Lung (tissue), 17 donors: ENCODE measurements at places on chromosomes 5 and 9. TPM values are rescaled to one million over a fixed set of nuclear protein-coding genes. Genes with fewer than 3 reads are reported as not detected.
A peak's percentile ranks its signal among the peaks of the same experiment; 100 is the strongest.

PDLIM4 gene
- total RNA-seq, result 13.8 TPM

DNA sequence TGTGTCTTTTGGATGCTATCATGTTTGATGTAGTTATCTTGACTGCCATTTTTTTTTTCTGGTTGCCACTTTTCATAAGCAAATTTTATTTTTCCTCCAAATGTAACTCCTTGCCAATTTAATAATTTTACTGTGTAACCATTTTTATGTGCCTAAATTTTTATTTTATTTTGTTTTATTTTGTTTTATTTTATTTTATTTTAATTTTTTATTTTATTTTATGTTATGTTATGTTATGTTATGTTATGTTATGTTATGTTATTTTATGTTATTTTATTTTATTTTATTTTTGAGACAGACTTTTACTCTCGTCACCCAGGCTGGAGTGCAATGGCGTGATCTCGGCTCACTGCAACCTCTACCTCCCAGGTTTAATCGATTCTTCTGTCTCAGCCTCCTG, 107.8 kb upstream of the DHFR start:
- no peak for DNase-seq

GFI1B gene
- 0.25 TPM for total RNA-seq

DNA sequence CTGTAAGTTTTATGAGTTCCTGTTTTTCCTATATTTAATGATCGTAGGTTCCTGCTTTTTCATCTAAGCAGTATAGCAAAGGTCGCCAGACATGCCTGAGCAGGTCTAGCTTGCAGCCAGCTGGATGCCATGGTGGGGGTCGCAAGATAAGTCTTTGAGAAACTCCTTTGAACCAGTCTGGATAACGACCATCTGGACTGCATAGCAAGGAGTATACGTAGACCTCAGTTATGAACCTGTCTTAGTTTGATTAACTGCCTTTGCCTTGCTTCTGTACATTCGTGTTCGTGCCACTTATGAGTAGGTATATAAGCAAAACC, 8.4 kb upstream of the SPATA31E1 start:
- no peak for DNase-seq

- peak; percentile 87 for DNase-seq
Observed at GRCh38 chr5:80238778-80239679, 16.8 kb downstream of the SERINC5 start.

DNA sequence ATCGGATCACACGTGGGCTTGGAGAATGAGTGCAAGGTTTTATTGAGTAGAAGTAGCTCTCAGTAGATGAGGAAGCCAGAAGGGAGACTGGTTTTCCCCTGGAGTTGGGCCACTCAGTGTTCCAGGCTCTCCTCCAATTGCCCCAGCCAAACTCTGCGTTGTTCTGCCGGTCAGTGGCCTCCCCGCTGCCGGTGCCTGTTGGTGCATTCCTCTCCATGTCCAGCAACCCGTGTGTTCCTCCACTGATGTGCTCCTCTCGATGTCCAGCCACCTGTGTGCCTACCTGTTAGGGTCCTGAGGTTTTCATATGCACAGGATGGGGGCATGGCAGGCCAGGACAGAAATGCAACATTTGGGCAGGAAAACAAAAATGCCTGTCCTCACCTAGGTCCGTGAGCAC, 888.0 kb upstream of the PTPRD start:
- no peak for DNase-seq

DNA sequence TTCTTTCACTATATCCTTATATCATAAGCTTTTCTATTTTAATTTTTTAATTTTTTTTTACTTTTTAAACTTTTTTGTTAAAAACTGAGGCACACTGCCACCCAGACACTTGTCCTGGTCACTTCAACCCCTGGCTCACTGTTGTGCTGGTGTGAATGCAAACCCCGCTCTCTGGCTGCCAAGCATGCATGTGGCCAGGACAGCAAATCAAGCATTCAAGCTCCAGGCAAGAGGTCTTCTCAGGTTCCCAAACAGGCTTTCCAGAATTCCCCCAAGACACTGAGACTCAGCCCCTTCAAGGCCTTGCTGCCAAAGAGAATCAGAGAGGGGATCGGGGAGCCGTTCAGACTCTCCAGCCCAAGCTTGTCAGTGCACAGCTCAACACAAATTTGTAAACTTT, 139.9 kb downstream of the FANCC start:
- no peak for DNase-seq

GRCh38 chr9:114501796-114502682, 3.2 kb downstream of the WHRN start:
- peak; percentile 64 for DNase-seq

- DNase-seq, result no peak
Observed at GRCh38 chr5:135147294-135148090, 113.5 kb upstream of the PITX1 start.

ACOT12 gene
- not detected for total RNA-seq

IFNK gene
- total RNA-seq, result not detected

- no peak for DNase-seq
Observed at GRCh38 chr5:55900068-55900467, 48.9 kb downstream of the IL31RA start.

GRCh38 chr5:142821733-142822487, 51.7 kb downstream of the ARHGAP26 start:
- DNase-seq, result no peak

ECM2 gene
- 63.1 TPM for total RNA-seq

SYK gene
- 22.3 TPM for total RNA-seq

DNA sequence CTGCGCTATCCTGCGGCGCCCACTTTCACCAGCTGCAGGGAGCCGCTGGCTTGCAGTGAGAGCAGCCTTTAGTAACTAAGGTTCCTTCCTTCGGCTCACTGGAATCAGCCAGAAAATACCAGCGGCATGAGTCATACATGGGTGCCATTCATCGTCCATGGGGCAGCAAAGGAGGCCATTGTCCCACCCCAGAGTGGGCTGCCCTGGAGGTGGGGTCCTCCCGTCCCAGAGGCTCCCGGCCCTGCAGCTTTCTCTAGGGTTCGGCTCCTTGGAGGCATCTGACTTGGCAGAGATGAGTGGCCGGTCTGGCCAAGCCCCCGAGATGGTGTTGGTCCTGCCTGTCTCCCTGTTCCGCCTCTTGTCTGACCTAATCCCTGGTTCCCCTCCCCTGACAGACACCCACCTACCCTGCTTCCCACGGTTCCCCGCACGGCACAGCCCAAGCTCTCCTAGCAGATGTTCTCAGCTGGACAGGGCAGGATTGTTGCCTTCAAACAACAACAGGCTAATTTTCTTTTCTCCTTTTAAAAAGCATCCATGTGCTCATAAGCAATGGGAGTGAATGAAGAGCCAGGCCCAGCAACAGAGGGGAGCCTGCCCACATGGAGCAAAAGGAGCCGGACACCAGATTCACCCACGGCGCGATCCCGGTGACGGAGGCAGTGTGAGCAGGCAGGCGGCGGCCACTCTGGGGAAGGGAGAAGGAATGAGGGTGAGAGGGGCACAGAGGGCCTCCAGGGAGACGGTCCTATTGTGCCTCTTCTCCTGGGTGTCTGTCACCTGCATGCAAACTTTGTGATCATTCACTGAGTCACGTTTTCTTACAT, 97.0 kb upstream of the COL5A1 start:
- DNase-seq, result peak; percentile 66

- no peak for DNase-seq
Observed at GRCh38 chr9:21661626-21662025, 140.8 kb upstream of the MTAP start.

NFIL3 gene
- total RNA-seq, result 37.0 TPM

DNA sequence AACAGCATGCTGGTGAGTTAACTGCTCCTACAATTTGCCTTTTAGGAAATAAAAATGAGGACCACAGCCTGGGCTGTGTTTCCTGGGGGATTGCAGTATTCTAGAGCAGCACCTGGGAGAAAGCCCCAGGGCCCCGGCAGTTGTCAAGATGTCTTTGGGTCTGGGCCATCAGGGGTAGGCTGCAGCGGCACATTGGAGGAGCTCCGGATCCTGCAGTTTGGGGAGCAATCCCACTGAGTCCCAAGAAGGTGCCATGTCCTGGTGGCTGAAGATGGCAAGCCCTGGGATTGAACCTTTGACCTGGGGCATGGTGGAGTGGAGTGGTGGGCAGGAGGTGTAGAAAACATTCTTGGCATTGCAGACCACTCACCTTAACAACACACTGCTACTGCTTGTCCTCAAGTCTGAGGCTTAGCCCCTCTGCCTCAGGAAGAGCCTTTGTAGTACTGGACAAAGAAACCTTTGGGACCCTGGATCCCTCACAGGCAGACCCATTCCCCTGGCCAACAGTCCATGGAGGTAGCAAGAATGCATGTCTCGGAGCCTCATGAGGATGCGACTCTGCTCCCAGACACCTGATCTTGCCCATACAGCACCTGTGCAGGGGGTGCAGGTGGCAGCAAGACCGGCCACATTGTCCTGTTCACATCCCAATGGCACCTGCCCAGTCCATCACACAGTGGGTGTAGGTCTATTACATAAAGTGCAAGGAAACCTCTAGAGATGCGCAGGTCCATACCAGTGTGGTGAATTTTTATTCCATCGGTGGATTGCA, 159.1 kb upstream of the IRX2 start:
- DNase-seq, result no peak

- no peak for DNase-seq
Observed at GRCh38 chr5:18507114-18507513, 872.9 kb downstream of the TAF11L14 start.

- DNase-seq, result no peak
Observed at GRCh38 chr5:168749391-168750100, 170.4 kb upstream of the PANK3 start.

GRCh38 chr9:93952119-93952783, 2.9 kb downstream of the BARX1 start:
- DNase-seq, result no peak

DNA sequence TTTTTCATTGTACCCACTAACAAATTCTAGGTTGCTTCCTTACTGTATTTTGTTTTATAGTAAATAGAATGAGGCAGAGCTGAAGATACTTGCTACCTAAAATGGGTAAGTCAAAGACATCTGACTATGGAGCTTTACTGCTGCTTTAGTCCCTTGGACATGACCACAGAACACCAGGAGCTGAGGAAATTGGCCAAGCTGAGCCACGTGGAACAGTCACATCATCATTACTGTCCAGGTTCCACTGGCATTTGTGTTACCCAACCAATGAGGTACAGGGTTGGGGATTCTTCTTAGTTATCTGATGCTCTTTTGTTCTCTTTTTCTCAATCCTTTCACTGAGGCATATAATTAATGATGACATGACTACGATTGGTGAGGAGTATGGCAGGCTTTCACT, 47.1 kb downstream of the SSBP2 start:
- DNase-seq, result no peak

GRCh38 chr9:108244686-108245085, 611.1 kb downstream of the ACTL7B start:
- DNase-seq, result no peak

RGS7BP gene
- total RNA-seq, result 3.3 TPM

OBP2B gene
- not detected for total RNA-seq

- DNase-seq, result no peak
Observed at GRCh38 chr9:122342323-122343050, 28.3 kb upstream of the PTGS1 start.

DNA sequence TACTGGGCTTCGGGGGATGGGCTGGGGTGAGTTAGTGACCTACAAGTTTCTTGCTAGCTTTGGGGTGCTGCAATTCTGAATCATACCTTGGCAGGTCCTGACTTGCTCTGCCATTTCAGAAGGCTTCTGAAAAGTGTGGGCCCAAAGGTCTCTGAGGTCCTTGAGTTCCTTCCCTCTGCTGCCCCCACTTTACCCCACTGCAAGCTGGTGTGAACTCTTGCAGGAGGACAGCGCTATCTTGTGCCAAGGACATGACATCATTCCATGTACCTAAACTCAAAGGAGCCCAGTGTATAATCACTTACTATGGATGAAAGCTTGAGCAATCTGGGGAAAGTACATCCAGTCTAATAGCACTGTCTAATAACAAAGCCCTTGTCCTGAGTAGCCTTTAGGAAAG, 157.4 kb downstream of the RMI1 start:
- no peak for DNase-seq

SPINK6 gene
- total RNA-seq, result not detected

- no peak for DNase-seq
Observed at GRCh38 chr5:171157775-171158174, 151.3 kb upstream of the TLX3 start.

GRCh38 chr9:119283078-119283794, 86.0 kb downstream of the BRINP1 start:
- DNase-seq, result no peak

CARTPT gene
- not detected for total RNA-seq

DNA sequence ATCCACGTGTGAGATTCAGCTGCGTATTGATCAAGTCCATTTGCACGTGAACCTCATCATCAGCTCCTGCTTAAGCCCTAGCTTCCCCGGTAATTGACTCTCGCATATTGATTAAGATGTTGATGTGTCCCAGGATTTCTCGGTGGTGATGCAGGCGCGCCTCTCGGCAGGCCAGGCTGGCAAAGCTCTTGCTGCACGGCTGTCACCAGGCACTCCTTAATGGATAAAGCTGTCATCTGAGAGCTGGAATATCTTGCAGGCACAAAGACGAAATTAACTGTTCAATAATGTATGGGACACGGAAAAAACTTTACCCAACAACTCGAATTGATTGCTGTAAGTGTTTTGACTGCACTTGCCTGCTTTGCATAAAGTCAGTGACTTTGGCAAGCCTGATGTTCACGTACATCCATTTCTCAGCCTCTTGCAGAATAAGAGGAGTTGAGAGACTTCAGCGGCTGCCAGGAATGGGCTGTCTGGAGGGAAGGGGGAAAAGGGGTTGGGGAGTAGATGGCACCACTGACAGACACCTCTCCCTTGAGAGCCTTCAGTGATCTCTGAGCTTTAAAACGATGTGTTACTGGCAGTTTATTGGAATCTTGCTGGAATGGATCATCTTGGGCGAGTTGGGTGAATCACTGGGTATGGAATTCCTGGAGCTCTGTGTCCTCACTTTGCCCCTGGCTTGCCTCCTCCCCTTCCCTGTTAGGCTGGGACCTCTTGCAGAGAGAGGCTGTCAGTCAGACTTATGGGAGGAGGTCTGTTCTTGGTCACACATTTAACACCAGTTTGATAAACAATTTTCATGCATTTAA, 650.3 kb downstream of the CCDC171 start:
- peak; percentile 53 for DNase-seq

DNA sequence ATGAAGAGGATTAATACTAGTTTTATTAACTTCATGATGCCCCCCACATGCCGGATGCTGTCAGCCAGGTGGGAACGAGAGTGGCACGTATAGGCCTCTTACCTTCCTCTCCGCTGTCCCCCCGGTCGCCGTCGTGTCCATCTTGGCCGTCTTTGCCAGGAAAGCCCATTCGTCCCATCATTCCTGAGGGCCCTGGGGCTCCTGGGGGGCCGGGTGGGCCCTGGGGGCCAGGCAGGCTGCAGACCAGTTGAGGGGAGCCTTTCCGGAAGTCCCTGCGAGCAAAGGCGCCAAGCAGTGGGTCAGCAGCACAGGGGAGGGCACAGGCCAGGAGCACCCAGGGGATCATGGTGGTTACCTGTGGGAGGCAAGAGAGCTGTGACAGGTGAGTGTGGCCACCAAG, 15.8 kb downstream of the C1QTNF2 start:
- no peak for DNase-seq

ALDH1B1 gene
- total RNA-seq, result 21.1 TPM

TNFSF15 gene
- total RNA-seq, result 24.5 TPM

CCDC187 gene
- 16.8 TPM for total RNA-seq

GRCh38 chr9:79610791-79611614, 39.2 kb downstream of the TLE4 start:
- DNase-seq, result no peak

SPATA24 gene
- 4.2 TPM for total RNA-seq

- no peak for DNase-seq
Observed at GRCh38 chr5:159057996-159058395, 41.7 kb downstream of the EBF1 start.

- DNase-seq, result no peak
Observed at GRCh38 chr5:139204196-139204595, 6.0 kb upstream of the SIL1 start.
